Naive B cell (primary cell): ENCODE measurements at places on chromosomes 3 and 15.

GRCh38 chr3:72887343-72887704 is 522 bp upstream of the GXYLT2 start:
- no peak for DNase-seq
- peaks cover 9% of the 10 kb centered on the region for H3K4me1 ChIP-seq
- H3K27ac ChIP-seq = peak overlapping the region; percentile 2
- H3K27me3 ChIP-seq = peaks cover 70% of the 10 kb centered on the region
- H3K4me3 ChIP-seq = peak overlapping the region; percentile 88

DNA sequence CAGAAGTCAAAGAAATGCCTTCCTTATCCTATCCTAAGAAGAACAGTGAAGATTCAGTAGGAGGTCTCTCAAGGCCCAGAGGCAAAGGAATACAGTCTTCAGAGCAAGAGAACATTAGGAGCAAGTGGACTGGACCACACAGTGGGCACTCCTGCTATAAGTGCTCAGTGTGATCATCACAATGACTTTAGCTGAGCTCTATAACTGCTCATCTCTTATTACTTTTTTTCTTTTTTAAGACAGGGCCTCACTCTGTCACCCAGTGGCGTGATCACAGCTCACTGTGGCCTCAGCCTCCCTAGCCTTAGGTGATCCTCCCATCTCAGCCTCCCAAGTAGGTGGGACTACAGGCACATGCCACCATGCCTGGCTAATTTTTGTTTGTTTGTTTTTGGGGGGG is 48.1 kb downstream of the COL8A1 start:
- H3K27me3 ChIP-seq = peaks cover 18% of the 10 kb centered on the region
- no peak for DNase-seq

- no peak overlapping the region for H3K27ac ChIP-seq
- H3K4me1 ChIP-seq = no peaks in the 10 kb centered on the region
- DNase-seq = no peak
- peaks cover 16% of the 10 kb centered on the region for H3K27me3 ChIP-seq
These were observed 37.9 kb upstream of the TJP1 start for GRCh38 chr15:29859973-29860715.

- no peak overlapping the region for H3K27ac ChIP-seq
- DNase-seq = no peak
- peaks cover 1% of the 10 kb centered on the region for H3K27me3 ChIP-seq
These were observed 72.5 kb downstream of the MORC1 start for GRCh38 chr3:109045271-109046040.

- H3K4me3 ChIP-seq = no peak overlapping the region
- H3K36me3 ChIP-seq = peaks cover 6% of the 10 kb centered on the region
- H3K4me1 ChIP-seq = peaks cover 4% of the 10 kb centered on the region
- H3K27me3 ChIP-seq = no peaks in the 10 kb centered on the region
- no peak overlapping the region for H3K27ac ChIP-seq
These were observed 116.5 kb downstream of the RSRC1 start for GRCh38 chr3:158226429-158226828.

GRCh38 chr3:29324180-29324651 is 43.3 kb downstream of the RBMS3 start:
- no peaks in the 10 kb centered on the region for H3K27me3 ChIP-seq
- peaks cover 8% of the 10 kb centered on the region for H3K4me1 ChIP-seq
- peak overlapping the region; percentile 31 for H3K4me3 ChIP-seq
- peak overlapping the region; percentile 65 for H3K27ac ChIP-seq
- H3K36me3 ChIP-seq = no peaks in the 10 kb centered on the region
- peak; percentile 2 for DNase-seq

- peaks cover 3% of the 10 kb centered on the region for H3K27me3 ChIP-seq
- H3K36me3 ChIP-seq = no peaks in the 10 kb centered on the region
- H3K4me3 ChIP-seq = no peak overlapping the region
- no peak for DNase-seq
- H3K27ac ChIP-seq = no peak overlapping the region
- H3K4me1 ChIP-seq = no peaks in the 10 kb centered on the region
These were observed 254.0 kb upstream of the IL12A start for GRCh38 chr3:159734681-159735080.

- no peak for DNase-seq
- H3K27ac ChIP-seq = no peak overlapping the region
- no peaks in the 10 kb centered on the region for H3K27me3 ChIP-seq
- H3K4me3 ChIP-seq = no peak overlapping the region
- H3K36me3 ChIP-seq = no peaks in the 10 kb centered on the region
- peaks cover 38% of the 10 kb centered on the region for H3K4me1 ChIP-seq
These were observed 165.3 kb upstream of the TBL1XR1 start for GRCh38 chr3:177362626-177363025.

DNA sequence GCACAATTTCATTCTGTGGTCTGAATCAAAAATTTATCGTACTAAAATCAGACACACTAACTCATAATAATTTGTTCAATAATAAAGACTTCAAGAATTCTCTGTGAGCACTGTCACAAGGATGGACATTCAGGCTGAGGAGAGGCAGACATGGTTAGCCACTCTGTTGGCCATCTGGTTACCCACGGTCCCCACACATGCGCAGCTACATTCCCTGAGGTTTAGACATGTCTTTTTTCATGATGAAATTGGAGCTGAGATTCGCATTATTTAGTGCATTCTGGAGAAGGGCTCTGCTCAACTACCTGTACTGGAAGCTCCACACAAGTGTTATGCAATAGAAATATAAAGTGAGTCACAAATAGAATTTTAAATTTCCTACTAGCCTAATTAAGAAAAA is 156.9 kb downstream of the SUCNR1 start:
- no peaks in the 10 kb centered on the region for H3K27me3 ChIP-seq
- no peaks in the 10 kb centered on the region for H3K36me3 ChIP-seq
- H3K4me3 ChIP-seq = no peak overlapping the region
- no peak overlapping the region for H3K27ac ChIP-seq
- no peaks in the 10 kb centered on the region for H3K4me1 ChIP-seq
- DNase-seq = no peak

DNA sequence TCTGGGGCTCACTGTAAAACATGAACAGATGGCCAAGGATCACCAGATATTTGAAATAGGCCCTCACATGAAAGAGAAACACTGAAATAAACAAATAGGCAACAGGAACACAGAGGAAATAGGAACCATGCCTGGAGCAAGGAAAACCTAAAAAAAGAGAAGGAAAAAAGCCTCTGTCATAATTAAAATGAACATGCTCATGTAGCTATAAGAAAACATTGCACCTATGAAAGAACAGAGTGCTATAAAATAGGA is 102.4 kb downstream of the RAB11A start:
- no peaks in the 10 kb centered on the region for H3K4me1 ChIP-seq
- no peaks in the 10 kb centered on the region for H3K36me3 ChIP-seq
- peaks cover 27% of the 10 kb centered on the region for H3K27me3 ChIP-seq
- no peak for DNase-seq
- H3K4me3 ChIP-seq = no peak overlapping the region

GRCh38 chr3:109985943-109986555 is 648.7 kb upstream of the DPPA4 start:
- DNase-seq = no peak
- no peak overlapping the region for H3K4me3 ChIP-seq
- H3K36me3 ChIP-seq = no peaks in the 10 kb centered on the region
- no peak overlapping the region for H3K27ac ChIP-seq

DNA sequence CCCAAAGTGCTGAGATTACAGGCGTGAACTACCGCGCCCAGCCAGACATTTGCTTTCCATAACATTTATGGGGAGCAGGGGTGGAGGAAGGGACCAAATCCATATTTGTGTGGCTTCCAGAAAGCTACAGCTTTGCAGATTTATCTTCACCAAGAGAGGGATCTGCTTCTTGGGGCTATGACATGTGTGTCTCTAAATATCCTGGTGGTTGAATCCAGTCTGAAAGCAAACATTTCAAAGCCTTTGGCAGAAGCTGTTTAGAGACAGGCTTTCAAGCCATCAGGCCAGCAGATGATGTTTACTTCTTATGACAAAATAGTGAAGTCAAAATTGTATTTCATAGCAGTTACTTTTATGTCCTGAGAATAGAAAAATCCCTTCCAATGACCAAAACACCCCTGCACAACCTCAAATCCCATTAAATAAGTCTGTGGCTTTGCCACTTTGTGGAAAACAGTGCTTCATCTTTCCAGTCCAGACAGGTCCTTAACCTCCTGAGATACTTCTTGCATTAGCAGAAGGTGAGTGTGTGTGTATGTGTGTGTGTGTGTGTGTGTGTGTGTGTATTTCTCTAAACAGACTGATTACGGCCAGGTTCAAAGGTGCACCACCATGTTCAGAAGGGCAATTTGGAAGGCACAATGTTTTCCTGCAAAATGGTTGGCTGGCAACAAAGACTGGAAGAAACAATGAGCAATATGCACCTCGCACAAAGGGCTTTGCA is 191.4 kb upstream of the LRIG1 start:
- H3K36me3 ChIP-seq = no peaks in the 10 kb centered on the region
- H3K4me3 ChIP-seq = no peak overlapping the region
- peaks cover 31% of the 10 kb centered on the region for H3K27me3 ChIP-seq
- DNase-seq = no peak

- peaks cover 11% of the 10 kb centered on the region for H3K36me3 ChIP-seq
- DNase-seq = no peak
- no peak overlapping the region for H3K27ac ChIP-seq
- H3K4me3 ChIP-seq = no peak overlapping the region
- peaks cover 14% of the 10 kb centered on the region for H3K4me1 ChIP-seq
These were observed 9.5 kb downstream of the MAPK6 start for GRCh38 chr15:52028431-52029093.

- no peak overlapping the region for H3K4me3 ChIP-seq
- H3K36me3 ChIP-seq = no peaks in the 10 kb centered on the region
- H3K4me1 ChIP-seq = no peaks in the 10 kb centered on the region
- no peaks in the 10 kb centered on the region for H3K27me3 ChIP-seq
- DNase-seq = no peak
- no peak overlapping the region for H3K27ac ChIP-seq
These were observed 200.3 kb upstream of the IL12A start for GRCh38 chr3:159788291-159788690.

GRCh38 chr15:31280831-31281216 is 45.8 kb upstream of the KLF13 start:
- no peak overlapping the region for H3K4me3 ChIP-seq
- no peaks in the 10 kb centered on the region for H3K36me3 ChIP-seq
- DNase-seq = no peak
- H3K27me3 ChIP-seq = peaks cover 12% of the 10 kb centered on the region
- H3K27ac ChIP-seq = no peak overlapping the region
- H3K4me1 ChIP-seq = peaks cover 10% of the 10 kb centered on the region

GRCh38 chr3:102661707-102662497 is 227.1 kb downstream of the ZPLD1 start:
- no peaks in the 10 kb centered on the region for H3K36me3 ChIP-seq
- peaks cover 28% of the 10 kb centered on the region for H3K27me3 ChIP-seq
- H3K27ac ChIP-seq = no peak overlapping the region
- no peaks in the 10 kb centered on the region for H3K4me1 ChIP-seq

- DNase-seq = no peak
- no peak overlapping the region for H3K27ac ChIP-seq
- no peaks in the 10 kb centered on the region for H3K27me3 ChIP-seq
- H3K4me3 ChIP-seq = no peak overlapping the region
These were observed 116.2 kb downstream of the ROBO1 start for GRCh38 chr3:79651536-79652065.

DNA sequence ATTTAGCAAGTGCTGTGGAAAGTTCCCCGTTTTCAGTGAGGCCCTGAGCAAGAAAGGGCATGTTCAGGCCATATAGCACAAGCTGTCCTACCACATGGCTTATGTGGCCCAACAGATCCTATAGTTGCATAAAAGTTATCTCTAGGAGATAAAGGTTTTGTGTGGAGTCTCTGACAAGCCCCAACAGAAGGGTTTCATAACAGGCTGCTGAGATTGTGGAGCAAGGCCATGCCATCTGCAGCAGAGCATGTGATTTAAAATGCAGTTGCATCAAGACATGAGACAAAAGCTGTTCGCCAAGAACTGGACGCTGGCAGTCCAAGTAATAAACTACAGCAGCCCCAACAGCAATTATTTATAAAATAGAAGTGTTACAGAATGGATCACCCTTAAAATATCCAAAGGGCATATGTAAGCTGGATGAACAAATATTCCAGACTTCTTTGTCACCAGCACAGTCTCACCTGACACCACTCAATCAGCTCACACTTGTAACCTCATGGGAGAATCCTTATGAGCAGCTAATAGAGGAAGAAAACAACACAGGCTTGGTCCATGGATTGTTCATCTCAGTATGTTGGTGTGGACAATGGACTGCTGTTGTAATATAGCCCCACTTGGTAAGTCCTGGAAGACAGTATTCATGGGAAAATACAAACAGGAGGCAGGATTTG is 14.4 kb upstream of the CLDN1 start:
- H3K4me1 ChIP-seq = no peaks in the 10 kb centered on the region
- H3K4me3 ChIP-seq = no peak overlapping the region
- H3K36me3 ChIP-seq = no peaks in the 10 kb centered on the region
- no peak for DNase-seq

- H3K27ac ChIP-seq = no peak overlapping the region
- H3K36me3 ChIP-seq = no peaks in the 10 kb centered on the region
- peaks cover 30% of the 10 kb centered on the region for H3K4me1 ChIP-seq
- no peak for DNase-seq
These were observed 5.0 kb upstream of the RPP25 start for GRCh38 chr15:74961616-74962015.

DNA sequence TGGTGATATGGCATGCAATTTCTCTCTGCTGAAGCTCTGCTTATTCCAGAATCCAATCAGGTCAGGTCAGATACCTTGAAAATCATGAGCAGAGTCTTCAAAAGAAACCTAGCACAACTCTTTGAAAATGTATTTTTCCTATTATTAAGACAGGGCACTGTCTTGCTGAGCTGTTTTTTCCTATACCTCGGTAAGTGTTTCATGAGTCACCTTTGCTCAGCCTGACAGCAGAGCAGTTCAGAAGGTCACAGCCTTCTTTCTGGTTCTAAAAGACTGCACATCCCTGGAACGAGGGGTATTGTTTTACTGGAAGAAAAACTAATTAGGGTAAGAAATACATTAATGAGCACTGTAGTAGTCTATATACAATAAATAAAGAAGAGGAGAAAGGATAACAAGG is 422.0 kb downstream of the SOX2 start:
- no peaks in the 10 kb centered on the region for H3K27me3 ChIP-seq
- H3K27ac ChIP-seq = no peak overlapping the region
- H3K36me3 ChIP-seq = no peaks in the 10 kb centered on the region
- DNase-seq = no peak
- H3K4me3 ChIP-seq = no peak overlapping the region
- H3K4me1 ChIP-seq = no peaks in the 10 kb centered on the region

- no peak for DNase-seq
- H3K36me3 ChIP-seq = no peaks in the 10 kb centered on the region
- H3K4me1 ChIP-seq = peaks cover 24% of the 10 kb centered on the region
- no peak overlapping the region for H3K4me3 ChIP-seq
- peak overlapping the region; percentile 62 for H3K27ac ChIP-seq
- H3K27me3 ChIP-seq = no peaks in the 10 kb centered on the region
These were observed 42.8 kb downstream of the MYO5C start for GRCh38 chr15:52252781-52253180.
